ENCODE measurements at places on chromosomes 1 and 21.

DNA sequence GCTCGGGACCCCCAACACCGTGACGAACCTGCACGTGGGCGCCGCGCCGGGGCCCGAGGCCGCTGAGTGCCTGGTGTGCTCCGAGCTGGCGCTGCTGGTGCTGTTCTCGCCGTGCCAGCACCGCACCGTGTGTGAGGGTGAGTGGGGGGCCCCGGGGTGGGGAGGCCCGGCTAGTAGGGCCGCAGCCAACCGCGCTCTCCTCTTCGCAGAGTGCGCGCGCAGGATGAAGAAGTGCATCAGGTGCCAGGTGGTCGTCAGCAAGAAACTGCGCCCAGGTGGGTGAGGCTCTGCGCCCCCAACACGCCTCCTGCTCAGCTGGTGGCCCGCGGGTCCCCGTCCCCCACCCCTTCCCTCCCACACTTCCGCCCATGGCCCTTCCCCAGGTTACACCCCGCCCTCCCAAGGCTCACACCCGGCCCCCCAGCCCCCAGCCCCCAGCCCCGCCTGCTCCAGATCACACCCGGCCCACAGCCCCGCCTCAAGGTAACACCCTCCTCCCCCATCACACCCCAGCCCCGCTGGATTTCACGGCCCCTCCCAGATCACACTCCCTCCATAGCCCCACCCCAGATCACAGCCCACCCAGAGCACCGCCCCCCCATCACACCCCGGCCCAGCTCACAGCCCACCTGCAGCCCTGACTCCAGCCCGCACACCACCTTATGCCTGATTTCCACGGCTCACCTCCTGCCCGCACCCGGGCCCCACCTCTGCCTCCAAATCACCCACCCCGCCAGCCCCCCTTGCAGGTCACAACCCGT, 2.4 kb upstream of the MMP23B start:
- DNase-seq = no peak

DNA sequence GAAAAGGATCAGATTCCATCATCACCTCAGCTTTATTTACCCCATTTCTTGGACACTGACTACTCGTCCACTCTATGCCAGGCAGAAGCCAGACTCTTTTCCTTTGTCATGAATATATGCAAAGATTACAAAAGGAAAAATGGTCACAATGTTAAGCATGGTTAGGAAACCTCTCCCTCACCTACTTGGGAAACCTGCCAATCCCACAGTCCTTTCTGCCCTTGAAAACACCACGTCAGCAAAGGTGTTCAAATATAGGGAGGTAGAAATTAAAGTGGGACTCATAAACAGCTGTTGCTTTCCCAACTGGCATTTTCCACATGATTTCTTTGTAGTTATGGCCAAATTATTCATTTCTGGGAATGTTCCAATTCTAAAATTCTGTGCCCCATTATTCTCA, 16.2 kb upstream of the ATP13A2 start:
- no peak for DNase-seq

GRCh38 chr1:204829133-204829825, 41.4 kb upstream of the NFASC start:
- no peak for DNase-seq

DNA sequence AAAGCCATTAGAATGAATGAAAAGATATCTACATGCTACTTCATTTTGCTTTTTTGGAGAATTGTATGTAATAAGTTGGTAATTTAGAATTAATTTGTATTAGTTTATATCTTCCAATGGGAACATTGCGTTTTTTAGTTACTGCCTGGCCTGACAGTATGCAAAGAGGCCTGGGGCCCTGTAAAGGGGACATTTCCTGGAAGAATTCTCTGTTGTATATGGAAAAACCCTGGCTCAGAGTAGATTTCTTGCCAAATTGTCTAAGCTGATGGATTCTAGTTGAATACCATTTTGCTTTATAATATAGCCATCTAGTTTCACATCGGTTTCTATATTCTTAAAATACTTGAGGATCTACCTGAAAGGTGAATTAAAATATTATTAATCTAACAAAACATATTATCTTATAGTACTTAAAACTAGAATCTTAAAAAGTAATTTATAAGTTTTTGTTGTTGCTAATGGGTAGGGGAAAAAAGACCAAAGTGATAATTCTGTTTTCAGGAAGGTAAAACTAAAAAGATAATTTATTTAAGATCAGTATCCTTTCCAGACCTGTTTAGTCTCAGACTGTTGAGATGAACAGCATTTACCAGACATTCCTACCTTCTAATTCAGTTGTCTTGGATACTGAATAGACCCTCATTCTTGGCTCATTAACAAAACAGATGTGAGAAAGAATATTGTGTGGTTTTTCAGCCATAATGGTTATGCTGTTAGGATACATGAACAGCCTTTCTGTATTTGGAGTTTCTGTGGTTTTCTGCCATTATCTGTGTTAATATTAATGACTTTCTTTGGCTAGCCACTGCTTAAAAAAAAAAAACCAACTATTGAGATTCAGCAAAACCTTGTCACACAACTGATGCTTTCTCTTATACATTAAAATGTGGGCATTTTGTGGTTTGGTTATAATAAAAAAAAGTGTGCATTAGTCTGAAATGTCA, 4.8 kb downstream of the AGO3 start:
- no peak for DNase-seq

DNA sequence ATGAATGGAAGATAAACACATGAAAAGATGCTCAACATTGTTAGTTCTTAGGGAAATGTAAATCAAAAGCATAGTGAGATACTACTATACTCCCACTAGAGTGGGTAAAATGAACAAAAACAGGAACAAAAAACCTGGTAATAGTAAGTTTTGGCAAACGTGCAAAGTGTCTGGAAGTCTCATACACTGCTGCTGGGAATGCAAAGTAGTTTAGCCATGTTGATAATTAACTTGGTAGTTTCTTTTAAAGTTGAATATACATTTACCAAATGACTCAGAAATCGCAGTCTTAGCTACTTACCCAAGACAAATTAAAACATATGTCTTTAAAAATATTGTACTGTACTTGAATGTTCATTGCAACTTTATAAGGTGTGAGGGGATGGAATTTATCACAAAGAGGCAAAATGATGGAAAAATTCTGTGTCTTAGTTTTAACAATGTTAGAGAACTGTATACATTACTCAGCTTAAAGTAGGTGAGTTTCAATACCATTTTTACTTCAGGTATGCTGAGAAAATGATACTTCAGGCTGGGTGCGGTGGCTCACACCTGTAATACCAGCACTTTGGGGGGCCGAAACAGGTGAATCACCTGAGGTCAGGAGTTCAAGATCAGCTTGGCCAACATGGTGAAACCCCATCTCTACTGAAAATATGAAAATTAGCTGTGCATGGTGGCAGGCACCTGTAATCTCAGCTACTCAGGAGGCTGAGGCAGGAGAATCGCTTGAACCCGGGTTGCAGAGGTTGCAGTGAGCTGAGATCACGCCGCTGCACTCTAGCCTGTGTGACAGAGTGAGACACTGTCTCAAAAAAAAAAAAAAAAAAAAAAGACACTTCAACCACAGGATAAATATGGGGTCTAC, 102.3 kb downstream of the PDE4B start:
- no peak for DNase-seq

- no peak for DNase-seq
Observed at GRCh38 chr1:207861442-207862177, 49.3 kb downstream of the CD34 start.

DNA sequence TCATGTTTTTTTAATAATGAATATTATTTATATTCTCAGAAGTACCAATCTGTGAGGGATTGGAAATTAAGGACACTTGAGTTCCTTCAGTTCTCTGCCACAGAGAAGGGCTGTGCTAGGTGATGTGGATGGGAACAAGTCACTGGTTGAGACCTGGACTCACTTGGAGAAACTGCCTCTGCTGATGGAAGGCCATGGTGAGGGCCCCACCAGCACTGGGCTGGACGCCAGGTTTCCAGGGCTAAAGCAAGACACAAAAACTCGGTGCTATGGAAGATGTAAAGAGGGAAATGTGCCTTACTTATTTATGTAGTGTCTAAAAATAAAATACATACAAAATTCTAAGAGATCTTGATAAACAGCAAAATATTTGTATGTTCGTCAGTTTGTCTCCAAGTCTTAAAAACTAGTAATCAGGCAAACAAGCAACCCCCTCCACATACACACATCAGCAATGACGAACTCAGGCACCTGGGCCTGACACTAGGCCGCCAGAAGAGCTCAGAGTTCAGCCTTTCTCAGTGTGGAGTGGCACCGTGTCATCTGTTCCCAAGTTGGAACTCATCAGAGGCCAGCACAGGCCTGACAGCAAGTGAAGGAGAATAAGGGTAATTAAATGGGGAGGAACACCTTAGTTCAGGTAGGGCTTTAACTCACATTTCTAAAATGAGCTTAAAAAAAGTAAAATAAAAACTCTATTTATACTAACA, 19.6 kb downstream of the SIPA1L2 start:
- DNase-seq = no peak

GRCh38 chr1:235450433-235450832, 53.8 kb downstream of the B3GALNT2 start:
- DNase-seq = no peak

GRCh38 chr1:65343286-65343685, 33.9 kb downstream of the DNAJC6 start:
- no peak for DNase-seq

GRCh38 chr1:107294686-107295085, 153.8 kb downstream of the NTNG1 start:
- no peak for DNase-seq

DNA sequence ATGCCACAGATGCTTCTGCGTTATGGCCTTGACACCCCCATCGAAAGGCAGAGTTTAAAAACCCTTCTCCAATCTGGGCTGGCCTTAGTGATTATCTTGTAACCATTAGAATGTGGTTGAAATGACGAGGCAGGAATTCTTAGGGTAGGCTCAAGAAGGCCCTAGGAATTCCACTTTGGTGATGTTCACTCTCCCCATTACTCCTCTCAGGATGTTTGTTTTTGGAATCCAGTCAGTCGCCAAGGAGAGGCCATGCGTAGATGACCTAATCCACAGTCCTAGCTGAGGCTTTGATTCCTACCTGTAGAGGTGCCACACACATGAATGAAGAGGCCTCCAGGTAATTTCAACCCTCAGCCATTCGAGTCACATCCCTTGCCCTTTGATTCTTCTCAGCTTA, 318.2 kb downstream of the NEGR1 start:
- no peak for DNase-seq

GRCh38 chr1:15610167-15610566, 7.1 kb upstream of the DDI2 start:
- DNase-seq = no peak

- DNase-seq = no peak
Observed at GRCh38 chr1:60280819-60281218, 207.2 kb upstream of the C1orf87 start.

GRCh38 chr1:48077795-48078222, 80.6 kb upstream of the TRABD2B start:
- DNase-seq = no peak

DNA sequence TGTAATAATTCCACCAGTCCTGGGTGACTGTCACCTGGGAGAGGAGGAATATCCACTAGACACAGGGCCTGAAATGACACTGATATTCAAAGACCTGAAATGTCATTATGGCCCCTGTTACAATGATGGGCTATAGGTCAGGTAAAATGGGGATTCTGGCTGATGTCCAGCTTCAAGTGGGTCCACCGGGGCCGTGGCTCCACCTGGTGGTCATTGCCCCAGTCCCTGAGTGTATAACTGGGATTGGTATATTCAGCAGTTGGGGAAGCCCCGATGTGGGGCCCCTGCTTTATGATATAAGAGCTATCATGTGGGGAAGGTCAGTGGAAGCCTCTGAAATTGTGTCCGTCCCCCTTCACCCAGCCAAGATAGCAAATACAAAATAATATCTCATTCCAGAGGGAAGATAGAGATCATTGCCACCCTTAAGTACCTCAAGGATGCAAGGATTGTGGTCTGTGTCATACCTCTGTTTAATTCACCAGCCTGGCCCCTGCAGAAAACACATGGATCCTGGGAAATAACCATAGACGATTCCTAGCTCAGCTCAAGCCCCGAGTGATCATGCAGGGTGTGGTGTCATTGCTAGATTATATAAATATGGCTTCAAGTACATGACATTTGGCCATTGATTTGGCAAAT, 19.4 kb downstream of the PLEKHO1 start:
- DNase-seq = no peak

DNA sequence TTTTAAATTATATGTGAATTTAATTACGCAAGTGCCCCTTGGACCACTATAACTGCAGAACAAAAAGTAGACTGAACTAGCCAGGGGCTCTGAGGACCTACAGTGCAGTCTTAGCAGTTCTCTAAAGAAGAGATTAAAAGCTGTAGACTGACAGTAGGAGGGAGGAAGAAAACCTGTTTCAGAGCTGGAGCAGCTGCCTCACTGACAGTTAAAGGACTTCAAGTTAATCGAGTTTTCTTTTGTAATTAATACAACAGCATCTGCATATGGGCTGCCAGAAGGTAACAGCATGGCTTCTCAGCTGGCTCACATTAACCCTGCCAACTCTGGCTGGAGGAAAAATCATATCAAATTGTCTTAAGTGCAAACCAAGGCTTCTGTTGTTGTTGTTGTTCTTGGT, 19.9 kb downstream of the DSTYK start:
- no peak for DNase-seq

DNA sequence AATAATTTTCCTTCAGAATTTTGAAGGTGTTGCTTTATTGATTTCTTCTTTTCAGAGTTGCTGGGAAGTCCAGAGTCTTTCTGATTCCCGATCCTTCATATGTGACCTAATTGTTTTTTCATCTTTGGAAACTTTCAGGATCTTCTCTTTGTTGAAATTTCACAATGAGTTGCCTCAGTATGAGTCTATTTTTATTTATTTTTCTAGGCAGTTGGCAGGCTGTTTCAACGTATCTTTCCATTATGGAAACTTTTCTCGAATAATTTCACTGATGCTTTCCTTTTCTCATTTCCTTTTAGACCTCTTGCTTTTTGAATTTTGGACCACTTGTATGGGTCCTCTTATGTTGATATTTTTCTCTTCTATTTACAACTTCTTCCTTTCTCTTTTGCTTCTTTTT, 354.3 kb downstream of the TGFB2 start:
- DNase-seq = no peak

- no peak for DNase-seq
Observed at GRCh38 chr1:226325178-226325577, 16.2 kb upstream of the LIN9 start.

- no peak for DNase-seq
Observed at GRCh38 chr1:227621211-227621610, 57.9 kb downstream of the ZNF678 start.

GRCh38 chr1:201250326-201251011, 32.8 kb upstream of the PKP1 start:
- no peak for DNase-seq
